ENCODE measurements at places on chromosomes 4 and X.

DNA sequence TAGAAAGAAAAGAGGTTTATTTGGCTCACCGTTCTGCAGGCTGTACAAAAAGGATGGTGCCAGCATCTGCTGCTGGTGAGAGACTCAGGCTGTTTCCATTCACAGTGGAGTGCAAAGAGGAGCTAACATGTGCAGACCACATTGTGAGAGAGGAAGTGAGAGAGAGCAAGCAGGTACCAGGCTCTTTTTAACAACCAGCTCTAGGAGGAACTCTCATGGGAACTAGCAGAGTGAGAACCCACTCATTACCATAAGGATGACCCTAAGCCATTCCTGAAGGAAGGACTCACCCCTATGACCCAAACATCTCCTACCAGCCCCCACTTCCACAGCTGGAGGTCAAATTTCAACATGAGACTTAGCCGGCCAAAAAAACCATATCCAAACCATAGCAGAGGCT lies 158.6 kb upstream of the ADGRL3 start:
- no peak for DNase-seq

GRCh38 chr4:24594887-24595286 lies 10.5 kb upstream of the DHX15 start:
- DNase-seq, result no peak

DNA sequence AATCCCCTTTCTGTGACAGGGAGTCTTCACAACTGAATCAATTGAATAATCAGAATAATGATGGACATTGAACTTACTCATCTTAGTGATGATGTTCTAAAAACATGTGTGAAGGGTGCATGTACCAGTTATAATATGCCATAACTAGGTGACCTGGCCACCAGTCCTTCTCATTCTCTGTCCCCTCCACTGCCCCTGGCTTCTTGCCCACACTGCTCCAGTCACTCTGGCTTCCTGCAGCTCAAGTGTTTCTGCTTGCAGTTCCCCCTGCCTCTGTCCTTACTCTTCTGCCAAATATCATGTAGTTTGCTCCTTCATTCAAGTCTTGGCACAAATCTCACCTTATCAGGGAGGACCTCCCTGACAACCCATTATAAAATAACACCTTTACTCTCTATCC lies 168.1 kb upstream of the SLC7A11 start:
- DNase-seq, result no peak

- DNase-seq, result no peak
Observed at GRCh38 chrX:106201502-106202178, 33.5 kb downstream of the PWWP3B start.

DNA sequence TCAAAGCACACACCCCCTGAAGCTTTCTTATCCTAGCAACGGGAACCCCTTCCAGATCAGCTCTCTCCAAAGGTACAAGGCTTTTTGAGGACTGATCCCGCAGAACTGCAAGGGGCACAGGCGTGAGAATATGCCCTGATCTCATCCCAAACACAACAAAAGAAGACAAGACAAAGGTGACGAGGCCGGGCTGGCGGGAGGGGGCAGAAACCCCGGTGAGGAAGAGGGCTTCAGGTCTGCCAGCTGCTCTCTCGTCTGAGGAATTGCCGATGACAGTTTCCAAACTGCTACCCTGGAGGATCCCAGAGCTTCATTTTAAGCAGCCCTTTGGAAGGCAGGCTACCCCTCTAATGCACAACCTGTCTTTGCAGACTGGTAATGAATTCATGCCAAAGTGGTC lies 3.4 kb downstream of the HCFC1 start:
- no peak for DNase-seq

DNA sequence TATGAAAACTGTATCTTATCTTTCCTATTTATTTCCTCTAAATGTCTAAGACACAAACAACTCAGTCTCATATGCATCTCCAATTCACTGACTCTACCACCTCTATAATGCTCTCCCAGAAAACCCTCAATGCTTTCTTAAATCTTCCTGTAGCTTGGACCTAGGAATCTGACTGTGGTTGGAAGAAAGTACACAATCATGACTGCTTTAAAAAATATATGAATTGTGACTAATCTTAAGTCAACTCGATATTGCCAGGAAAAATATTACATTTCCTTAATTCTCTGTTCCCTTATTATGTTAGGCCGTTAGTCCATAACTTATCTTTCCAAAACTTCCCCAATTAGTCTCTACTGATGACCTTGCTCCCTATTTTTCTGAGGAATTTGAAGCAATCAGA lies 87.0 kb downstream of the SPCS3 start:
- no peak for DNase-seq

DNA sequence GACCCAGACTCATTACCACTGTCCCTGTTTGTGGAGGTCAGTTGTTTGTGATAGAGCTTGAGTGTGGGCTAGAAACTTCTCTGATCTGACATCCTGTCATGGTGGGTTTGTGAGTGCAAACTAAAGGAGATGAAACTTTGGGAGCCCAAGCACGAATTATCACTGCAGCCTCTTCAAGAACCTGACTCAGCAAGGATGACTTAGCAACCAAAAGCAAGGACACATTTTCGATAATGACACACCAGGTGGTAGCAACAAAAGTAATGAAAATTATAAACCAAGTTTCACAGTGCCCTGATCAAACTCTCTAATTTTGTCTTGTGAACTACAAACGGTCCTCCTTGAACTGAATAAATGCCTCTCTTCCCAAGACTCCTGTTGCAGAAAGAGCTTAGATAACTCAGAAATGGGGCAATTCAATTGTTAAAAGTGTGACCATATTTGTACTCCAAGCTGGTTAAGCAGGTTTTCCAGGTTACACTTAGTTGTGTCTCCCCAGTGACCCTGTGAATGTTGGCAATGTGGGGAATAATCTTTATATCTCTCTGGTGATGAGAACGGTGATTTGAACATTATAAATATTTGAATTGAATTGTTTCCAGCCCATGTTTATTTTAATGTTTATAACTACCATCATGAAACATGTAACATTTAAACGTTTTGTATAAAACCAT lies 52.6 kb upstream of the ATP8A1 start:
- DNase-seq, result no peak

- DNase-seq, result no peak
Observed at GRCh38 chr4:140346136-140346535, 27.3 kb upstream of the SCOC start.

GRCh38 chrX:65723706-65724105 lies 56.3 kb downstream of the MSN start:
- no peak for DNase-seq

GRCh38 chr4:53656421-53656981 lies 65.2 kb upstream of the LNX1 start:
- DNase-seq, result no peak

- DNase-seq, result no peak
Observed at GRCh38 chr4:22094217-22094616, 145.6 kb upstream of the KCNIP4 start.

DNA sequence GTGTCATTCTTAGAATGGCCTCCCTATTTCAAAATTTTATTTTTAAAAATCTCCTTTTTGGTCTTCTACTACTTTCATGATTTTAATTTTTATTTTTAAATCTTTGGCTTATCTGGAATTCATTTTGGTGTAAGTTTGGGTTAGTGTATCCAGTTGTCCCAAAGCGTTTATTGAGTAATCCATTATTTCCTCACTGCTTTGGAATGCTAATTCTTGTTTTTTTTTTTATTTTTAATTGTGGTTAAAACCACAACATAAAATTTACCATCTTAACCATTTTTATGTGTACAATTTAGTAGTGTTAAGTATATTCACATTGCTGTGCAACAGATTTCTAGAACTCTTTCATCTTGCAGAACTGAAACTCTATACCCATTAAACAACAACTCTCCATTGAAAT lies 8.7 kb downstream of the CITED1 start:
- DNase-seq, result no peak

GRCh38 chr4:65670331-65671031 lies at the start of gene EPHA5:
EPHA5 (minus strand) TSS chr4:65670489; CDS start chr4:65669742, 747 bp downstream.
- DNase-seq, result no peak

- DNase-seq, result no peak
Observed at GRCh38 chrX:100316987-100317386, 93.1 kb downstream of the PCDH19 start.

GRCh38 chr4:172515266-172515879 lies 653.2 kb upstream of the GALNT7 start:
- no peak for DNase-seq

GRCh38 chr4:23373261-23373660 lies 516.6 kb downstream of the PPARGC1A start:
- DNase-seq, result no peak

GRCh38 chrX:11739776-11740175 lies 18.3 kb upstream of the MSL3 start:
- no peak for DNase-seq

DNA sequence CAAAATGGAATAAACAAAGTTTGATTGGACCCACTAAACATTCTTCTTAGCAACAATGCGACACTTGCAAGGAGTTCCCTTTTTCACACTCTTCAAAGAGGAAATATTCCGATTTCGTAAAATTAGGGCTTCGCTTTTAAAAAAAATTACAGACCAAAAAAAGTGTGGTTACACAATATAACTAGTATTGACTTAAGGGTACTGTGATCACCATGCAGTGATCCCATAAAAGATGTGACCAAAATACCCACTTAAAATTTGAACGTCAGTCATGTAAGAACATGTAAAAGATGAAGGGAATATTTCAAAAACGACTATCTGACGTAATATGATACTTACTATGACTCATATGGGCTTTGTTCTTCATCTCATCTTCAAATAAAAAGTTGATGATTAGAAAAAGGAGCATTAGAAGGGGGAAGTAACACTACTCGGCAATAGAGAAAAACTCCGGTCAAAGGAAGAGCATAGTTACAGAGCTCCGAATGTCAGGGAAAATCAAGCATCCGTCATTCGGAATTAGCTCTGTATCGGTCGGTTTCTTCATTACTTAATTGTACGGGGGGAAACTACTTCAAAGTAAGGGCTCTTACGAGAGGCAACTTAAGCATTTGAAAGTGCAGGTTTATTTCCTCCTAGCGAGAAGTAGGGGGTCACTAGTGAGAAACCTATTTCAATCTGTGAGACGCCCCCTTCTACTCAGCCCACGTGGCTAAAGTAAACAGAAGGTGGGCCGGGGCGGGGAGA lies 1.3 kb upstream of the TET2 start:
- DNase-seq, result no peak

- no peak for DNase-seq
Observed at GRCh38 chrX:153828723-153829548, 1.4 kb downstream of the PDZD4 start.

- no peak for DNase-seq
Observed at GRCh38 chr4:150547154-150547838, 34.7 kb upstream of the MAB21L2 start.

DNA sequence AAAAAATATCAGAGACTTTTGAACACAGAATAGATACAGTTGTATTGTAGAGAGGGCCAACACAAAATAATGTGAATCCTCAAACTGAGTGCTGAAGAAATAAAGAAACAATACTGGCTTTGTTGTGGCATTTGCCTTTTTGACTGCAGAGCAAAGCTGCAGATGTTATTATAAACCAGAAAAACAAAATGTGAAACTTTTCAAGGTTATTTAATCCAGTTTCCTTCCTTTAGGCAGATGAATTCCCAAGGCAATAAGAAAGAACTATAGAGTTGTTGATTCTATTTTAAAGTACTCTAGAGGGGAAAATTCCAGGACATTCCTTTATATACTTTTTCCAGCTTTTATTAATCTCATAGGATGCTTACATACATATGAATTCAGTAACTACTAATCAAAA lies 186.8 kb downstream of the NDST4 start:
- DNase-seq, result no peak

- no peak for DNase-seq
Observed at GRCh38 chrX:24859211-24859841, 156.4 kb downstream of the ARX start.

DNA sequence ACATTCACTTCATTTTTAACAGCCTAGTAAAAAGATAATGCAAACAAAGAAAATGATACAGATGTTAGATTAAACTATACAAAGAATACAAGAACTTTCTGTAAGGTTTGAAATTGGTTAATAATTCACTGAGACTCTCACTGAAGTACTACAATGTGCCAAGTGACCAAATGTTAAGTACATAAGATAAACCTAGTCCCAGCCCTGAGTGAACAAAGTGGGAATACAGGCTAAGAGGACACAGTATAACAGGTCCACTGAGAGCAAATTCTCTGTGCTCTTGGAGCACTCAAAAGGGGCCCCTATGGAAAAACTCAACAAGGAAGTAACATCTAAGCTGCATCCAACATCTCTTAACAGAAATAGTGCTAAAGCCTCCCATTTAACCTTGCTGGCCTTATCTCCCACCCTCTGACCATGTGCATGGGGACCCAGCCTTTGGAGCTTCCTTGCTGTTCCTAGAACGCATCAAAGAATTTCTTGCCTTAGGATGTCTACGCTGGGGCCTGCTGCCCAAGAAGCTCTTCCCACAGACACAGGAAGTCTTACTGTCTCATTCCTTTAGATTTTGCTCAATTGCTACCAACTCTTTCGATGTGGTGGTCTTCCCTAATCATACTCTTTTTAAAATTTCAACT lies 113.4 kb downstream of the ZAR1 start:
- no peak for DNase-seq

- DNase-seq, result no peak
Observed at GRCh38 chrX:37812110-37812509, 32.3 kb downstream of the CYBB start.

GRCh38 chr4:14652522-14652921 lies 349.8 kb upstream of the CPEB2 start:
- DNase-seq, result no peak

- DNase-seq, result no peak
Observed at GRCh38 chr4:110480746-110481271, 4.9 kb downstream of the ENPEP start.

GRCh38 chr4:116515959-116516358 lies 569.4 kb downstream of the TRAM1L1 start:
- DNase-seq, result no peak

GRCh38 chrX:98350940-98351339 lies 1467.2 kb downstream of the RPA4 start:
- DNase-seq, result no peak

Measured in activated CD8-positive, alpha-beta memory T cell treated with anti-CD3 and anti-CD28 coated beads for 48 hours (primary cell).